ENCODE measurements at places on chromosomes 11 and 22.
A peak's percentile ranks its signal among the peaks of the same experiment; 100 is the strongest.

GRCh38 chr11:62732830-62733229, 4.5 kb downstream of the TTC9C start:
- DNase-seq, result no peak

DNA sequence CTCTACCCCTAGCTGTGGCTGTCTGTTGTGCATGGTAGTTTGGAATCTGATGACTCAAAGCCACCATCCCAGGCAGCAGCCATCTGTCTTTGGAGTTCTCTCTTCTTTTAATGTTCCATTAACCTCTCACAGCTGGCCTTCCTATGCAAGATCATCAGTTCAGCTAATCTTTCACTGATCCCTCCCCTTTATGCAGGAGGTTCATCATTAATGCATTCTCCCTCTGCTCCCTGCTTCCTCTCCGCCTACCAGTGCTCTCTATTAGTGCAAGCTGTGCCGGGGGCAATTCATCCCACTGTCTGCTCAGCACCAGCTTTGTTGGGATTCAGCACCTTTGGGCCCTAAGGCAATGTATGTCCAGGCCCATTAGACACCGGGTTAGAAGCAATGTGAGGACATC, 413.0 kb upstream of the LRRC4C start:
- DNase-seq, result no peak

DNA sequence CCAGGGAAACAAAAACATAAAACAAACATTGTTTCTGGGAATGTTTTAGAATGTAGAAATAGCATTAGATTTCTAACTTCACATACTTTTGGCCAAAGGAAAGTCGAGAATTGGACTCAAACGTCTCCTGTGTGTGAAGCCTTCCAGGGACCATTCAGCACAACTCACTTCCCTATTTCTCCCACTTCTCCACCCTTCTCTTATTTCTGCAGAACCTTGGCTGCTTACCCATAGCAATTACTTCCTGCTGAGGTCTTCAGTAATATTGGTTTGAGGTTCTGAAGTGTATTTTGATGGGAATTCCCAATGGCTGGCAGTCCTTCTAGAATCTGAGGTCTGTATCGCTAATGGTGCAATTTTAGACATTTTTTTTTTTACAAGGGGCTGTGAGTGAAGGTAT, 158.3 kb upstream of the SNX19 start:
- DNase-seq, result no peak

- peak; percentile 82 for DNase-seq
These were observed 626 bp upstream of the TBX10 start for GRCh38 chr11:67640021-67640757.
